ENCODE measurements at places on chromosomes 7 and 10. TPM values are rescaled to one million over a fixed set of nuclear protein-coding genes. Genes with fewer than 3 reads are reported as not detected.

The GPR26 gene
- total RNA-seq: not detected

The AKR1B15 gene
- 0.72 TPM for total RNA-seq

The ANK3 gene
- 14.2 TPM for total RNA-seq

The GDF2 gene
- not detected for total RNA-seq

The ENKUR gene
- total RNA-seq: not detected

Data from Caki2 (cell line).